Caudate nucleus (tissue), 63 donors: ENCODE measurements at places on chromosomes 3 and 15.

DNA sequence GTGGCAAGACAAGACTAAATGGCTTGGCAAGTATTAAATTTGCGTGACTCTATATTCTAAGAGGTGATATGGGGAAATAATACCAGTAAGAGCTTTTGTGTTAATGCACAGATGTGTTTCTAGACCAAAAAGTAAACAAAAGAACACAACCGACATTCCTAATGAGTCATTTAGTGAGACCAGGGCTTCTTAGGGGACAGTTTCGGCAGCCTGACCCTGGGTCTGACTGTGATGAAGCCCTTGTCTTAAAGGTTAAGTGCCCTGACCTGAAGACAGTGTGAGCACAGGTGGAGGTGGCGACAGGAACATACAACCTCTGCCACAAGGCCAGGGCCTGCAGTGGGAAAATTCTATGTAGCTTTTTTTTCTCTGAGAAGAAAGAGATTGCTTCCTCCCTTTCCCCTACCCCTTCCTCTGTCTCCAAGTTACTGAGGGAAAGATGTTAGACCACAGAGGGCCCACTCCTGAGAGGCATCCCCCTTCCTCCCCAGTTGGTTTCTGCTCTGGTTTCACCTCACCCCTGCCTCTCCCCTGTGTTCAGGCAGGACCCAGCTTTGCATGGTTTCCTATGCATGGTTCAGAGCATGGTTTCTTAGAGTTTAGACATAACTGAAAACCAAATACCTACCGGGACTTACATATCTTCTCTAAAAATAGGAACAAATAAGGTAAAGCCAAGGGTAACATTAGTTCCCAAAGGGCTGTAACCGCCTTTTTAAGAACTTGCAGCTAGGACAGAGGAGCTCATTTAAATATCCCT lies 24.8 kb upstream of the CMTM7 start:
- DNase-seq, result no peak

GRCh38 chr15:44261007-44261706 lies 27.4 kb upstream of the GOLM2 start:
- no peak for DNase-seq

DNA sequence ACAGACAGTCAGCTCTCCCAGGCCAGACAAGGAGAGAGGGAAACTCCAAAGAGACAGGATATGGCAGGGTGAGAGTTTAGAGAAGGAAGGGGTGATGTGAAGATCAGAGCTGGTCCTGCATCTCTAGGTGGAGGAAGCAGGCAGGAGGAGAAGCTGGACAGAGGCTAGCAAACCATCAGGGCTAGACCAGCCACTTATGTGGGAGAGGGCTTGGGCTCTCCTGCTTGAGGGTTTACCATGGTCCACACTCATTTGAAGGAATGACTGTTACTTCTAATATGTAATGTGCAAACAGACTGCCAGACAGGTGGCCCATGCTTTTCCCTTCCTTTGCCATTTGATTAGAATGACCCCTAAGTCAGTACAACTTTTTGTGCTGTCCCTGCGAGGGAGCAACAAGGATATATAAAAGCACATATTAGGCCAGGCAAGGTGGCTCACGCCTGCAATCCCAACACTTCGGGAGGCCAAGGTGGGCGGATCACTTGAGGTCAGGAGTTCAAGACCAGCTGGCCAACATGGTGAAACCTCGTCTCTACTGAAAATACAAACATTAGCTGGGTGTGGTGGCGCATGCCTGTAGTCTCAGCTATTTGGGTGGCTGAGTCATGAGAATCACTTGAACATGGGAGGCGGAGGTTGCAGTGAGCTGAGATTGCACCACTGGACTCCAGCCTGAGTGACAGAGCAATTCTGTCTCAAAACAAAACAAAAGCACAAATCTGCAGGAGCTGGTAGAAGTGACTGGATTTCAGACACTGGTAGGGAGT lies 41.0 kb upstream of the MANF start:
- DNase-seq, result no peak

DNA sequence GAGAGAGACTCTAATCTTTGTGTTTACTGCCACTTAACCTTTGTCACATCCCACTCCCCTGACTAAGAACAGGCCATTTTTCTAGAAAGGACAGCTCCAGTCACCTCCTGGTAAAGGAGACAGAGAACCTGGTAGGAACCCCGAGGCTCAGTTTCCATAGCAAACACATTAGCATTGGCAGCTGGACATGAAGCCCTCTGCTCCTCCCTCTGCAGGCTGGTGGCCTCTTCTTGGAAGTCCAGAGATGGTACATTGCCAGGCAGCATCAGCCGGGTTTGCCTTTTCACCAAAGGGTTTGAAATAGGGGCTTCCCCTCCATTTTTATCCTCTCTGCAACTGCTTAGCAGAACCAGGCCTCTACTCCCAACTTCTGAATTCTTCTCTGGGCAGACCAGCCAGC lies 213.4 kb upstream of the SEMA6D start:
- DNase-seq, result no peak

DNA sequence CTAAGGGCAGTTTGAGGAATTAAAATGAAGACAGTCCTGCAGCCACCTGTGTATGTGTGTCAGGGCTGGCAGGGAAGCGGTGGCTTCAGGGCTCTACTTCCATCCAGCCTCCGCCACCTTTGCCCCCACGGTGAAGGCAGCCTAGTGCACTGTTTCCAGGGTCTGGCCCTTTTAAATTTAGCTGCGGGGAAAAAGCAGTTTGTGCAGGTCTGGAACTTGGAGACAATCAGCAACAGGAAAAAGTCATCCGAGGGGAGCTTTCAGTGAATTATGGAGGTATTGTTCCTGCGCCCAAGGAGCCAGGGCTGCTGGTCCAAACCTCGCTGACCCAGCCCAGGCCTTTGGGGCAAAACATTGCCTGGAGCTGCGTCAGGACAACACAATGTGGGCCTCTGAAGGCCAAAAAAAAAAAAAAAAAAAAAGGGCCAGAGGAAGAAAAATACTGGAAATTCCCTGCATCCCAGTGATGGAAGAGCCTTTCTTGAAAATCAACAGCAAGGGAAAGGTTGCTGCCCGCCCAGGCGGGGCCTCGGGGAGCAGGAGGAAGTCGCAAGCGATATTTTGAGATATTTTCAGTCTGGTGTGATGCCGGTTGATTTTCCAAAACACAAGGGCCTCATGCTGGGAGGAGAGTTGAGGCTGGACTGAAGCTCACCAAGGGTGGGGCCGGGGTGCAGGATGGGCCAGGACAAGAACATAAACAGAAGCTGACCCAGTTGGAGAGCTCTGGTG lies 25.5 kb upstream of the FGD5 start:
- no peak for DNase-seq

- DNase-seq, result no peak
Observed at GRCh38 chr3:155197786-155198185, 95.7 kb downstream of the STRIT1 start.

- DNase-seq, result no peak
Observed at GRCh38 chr3:143613226-143613625, 235.0 kb downstream of the SLC9A9 start.

- DNase-seq, result no peak
Observed at GRCh38 chr3:13525827-13526625, 22.9 kb upstream of the FBLN2 start.

DNA sequence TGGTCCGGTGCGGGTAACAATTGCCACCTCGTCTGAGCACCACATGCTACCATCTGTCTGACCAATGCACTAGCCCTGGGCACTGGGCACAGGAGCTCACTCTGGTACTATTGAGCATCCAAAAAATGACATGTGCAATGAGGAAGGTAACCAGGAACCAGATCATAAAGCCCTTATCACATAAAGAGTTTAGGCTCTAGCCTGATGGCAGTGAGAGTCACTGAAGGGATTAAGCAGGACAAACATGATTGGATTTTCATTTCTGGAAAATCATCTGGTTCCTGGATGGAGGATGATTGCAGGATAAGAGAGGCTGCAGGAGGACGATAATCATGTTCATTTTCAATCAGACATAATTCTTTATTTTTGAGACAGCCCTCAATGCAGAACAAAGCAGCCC lies 12.4 kb downstream of the NDUFB4 start:
- DNase-seq, result no peak

GRCh38 chr3:131596884-131597283 lies 94.1 kb upstream of the MRPL3 start:
- no peak for DNase-seq

- DNase-seq, result no peak
Observed at GRCh38 chr15:55742498-55742926, 440 bp downstream of the PRTG start.

- DNase-seq, result no peak
Observed at GRCh38 chr3:194833114-194833910, 147.6 kb downstream of the FAM43A start.

- no peak for DNase-seq
Observed at GRCh38 chr3:65953881-65954733, 84.6 kb downstream of the MAGI1 start.
